Stimulated activated CD4-positive, alpha-beta T cell treated with anti-CD3 and anti-CD28 coated beads, Interleukin-15, amount 100 ng/mL, for 48 hours (primary cell): ENCODE measurements at places on chromosomes 1 and 21.

DNA sequence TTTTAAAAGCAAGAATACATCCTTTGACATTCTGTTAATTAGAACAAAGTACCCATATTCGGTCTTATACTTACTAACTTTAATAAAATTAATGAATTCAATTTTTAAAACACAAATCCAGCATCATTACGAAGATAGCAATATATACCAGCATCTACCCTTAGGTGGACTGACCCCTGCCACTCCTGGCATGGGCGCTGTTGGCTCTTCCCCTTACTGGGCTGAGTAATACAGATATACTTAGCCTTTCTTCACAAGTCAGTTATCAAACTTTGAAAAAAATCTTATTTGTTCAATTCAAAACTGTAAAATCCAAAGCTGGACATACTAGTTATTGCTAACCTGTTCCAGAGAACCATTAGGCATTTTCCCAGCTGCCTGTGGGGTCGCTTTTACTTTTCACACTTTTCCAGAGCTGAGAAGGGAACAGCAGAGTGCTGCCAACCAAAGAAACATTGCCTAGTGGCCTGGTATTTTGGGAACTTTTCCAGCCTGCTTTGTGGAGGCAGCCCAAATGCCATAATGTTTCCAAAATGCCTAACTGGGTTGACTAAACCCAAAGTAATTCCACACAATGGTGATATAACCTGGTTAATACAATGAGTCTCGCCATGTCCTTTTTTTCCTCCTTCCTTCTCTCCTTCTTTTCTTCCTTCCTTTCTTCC lies 424.7 kb upstream of the ADGRL2 start:
- no peak for DNase-seq

DNA sequence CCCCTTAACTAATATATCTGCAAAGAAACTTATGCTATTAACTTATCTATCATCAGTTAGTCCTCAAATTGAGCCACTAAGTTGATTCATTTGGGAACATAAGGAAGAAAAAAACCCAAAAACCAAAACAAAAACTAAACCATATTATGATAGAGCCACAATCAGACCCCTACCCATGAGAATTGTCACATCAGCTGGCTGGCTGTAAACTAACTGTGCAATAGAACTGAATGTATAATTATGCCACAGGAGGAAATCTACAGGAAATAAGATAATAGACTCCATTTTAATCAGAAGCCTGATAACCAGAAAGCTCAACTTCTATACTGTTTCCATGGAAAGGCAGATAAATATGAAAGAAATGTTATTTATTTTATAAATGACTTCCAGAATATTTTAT lies 110.0 kb downstream of the RGL1 start:
- no peak for DNase-seq

- no peak for DNase-seq
Observed at GRCh38 chr1:162342452-162342983, 34.1 kb downstream of the SPATA46 start.

DNA sequence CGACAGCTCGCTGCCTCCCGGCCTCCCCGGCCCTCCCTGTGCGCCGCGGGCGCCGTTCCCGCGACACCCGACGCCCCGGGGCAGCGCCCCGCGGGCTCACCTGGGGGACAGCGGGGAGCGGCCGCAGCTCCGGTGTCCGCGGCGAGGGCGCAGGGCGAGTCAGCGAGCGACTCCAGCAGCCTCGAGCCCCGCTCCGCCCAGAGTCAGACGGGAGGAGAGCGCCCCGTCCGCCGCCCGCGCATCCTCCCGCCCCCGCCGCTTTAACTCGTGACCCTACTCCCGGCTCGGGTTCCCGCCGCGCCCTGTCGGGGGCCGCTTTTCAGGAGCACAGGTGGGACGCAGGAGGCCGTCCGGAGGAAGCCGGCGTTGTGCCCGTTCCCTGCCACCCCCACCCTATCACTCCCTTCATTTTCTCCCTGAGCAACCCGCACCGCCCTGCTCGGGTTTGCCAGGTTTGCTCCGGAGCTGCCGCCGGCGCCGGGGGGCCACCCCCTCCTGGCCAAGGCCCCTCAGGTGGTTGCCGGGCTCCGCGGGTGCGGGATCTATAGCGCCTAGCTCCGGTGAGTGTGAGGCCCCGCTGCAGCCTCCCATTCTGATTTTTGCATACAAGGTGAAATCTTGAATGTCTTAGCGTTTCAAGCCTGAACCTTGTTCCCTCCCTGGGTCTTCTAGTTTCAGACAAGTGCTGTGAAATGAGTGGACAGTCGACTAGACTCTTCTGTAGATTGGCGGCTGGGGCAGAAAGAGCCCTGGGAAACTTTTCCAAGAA lies at the start of gene MCOLN3:
Gene MCOLN3, minus strand, starts transcription at position 205 of the 769 bp plus-strand sequence. CDS start 3,140 bp downstream, outside the sequence.
- no peak for DNase-seq

DNA sequence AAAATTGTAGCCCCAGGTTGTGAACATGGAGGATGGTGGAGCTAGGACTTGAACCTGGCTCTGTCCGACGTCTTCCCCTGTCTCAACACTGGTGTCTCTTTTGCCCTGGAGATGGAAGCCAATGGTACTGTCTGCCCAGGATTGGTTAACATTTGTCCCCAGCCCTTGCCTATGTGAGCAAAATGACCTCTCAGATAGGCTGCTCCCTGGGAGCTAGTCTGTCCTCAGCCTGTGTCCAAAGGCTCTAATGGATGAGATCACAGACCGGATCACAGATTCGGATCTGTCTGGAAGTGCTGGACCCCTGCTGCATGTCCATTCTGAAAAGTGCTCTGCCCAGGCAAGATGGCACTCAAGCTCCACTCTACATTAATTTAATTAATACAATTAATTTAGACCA lies 394.4 kb upstream of the VAMP3 start:
- no peak for DNase-seq

GRCh38 chr1:56380531-56380930 lies 198.8 kb downstream of the PLPP3 start:
- no peak for DNase-seq

GRCh38 chr21:31915566-31915965 lies 42.7 kb downstream of the HUNK start:
- DNase-seq: no peak

GRCh38 chr1:65980237-65980636 lies 187.5 kb downstream of the PDE4B start:
- no peak for DNase-seq

DNA sequence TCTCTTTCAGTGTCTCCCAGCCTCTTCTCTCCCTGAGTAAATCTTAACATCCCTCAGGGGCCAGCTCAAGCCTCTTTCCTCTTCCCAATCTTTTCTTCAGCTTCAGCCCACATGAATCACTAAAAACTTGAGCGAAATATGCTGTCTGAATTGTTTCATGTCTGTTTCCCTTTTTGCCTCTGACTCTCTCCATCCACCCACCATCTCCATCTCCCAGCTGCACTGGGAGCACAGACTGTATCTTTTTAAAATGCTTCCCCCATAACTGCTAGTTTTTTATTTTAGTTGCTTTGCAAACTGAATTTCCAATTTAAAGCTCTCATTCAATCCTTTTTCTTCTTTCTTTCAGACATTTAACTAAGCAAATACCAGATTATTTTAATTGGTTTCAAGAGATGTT lies 3.0 kb upstream of the AHCTF1 start:
- no peak for DNase-seq

DNA sequence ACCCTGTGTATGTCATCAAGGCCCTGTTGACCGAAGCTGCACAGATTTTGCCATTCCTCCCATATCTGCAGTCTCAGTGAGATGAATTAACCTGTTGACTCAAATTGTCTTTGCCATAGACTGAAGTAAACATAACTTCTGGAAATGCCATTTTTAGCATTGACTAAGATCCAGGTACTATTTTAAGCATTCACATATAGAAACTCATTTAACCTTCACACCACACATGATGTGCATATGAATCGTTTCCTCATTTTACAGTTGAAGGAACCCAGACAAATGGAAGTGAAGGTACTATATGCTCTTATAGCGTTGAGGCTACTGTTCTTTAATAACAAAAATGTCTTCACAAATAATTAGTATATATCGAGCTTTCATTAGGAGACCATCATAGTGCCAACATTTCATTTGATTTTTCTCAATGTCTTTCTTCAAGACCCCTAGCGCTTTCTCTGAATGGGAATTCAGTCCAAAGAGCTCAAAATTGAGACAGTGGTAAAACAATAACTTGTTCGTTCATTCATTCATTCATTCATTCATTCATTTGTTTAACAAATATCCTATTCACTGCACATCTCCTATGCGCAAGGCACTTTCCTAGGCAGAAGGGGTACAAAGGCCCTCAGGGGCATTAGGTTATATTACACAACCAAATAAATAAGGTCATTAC lies 444.7 kb downstream of the ADGRL2 start:
- DNase-seq: no peak

DNA sequence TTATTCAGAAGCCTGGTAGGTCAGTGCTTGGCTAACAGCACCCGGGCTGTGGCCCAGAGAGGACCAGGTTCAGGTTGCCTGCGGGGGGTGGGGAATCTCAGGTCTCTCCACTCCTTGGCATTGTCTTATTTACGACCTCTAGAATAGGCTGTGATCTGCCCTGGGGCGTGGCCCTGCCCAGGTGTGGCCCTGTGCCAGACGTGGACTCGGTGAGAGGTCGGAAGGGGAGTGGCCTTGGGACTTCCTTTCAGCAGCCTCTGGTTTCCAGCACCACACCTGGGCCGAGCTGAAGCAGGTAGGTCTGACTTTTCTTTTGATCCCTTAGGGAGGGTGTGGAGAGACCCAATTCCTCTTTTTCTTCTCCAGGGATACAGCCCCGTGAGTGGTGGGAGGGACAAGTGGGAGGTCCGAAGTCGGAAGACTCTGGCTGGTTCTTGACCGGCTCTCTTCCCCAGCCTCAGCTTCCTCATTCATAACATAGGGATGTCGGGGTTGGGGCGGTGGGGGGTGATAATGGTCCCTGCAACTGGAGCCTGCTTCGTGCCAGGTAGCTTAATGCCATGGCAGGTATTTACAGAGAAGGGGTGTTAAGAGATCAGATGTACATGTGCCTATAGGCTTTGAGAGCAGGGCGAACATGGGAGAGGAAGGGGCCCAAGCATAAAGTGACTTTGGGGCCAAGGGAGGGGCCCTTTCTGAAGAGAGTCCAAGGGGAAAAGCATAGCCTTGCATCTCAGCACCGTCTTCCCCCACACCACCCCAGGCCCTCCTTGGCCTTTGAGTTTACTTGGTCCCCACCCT lies 16.5 kb downstream of the ACOT11 start:
- DNase-seq: no peak

- no peak for DNase-seq
Observed at GRCh38 chr1:214635506-214635905, 32.5 kb downstream of the CENPF start.

GRCh38 chr1:34768856-34769255 lies 9.3 kb downstream of the GJB4 start:
- no peak for DNase-seq

DNA sequence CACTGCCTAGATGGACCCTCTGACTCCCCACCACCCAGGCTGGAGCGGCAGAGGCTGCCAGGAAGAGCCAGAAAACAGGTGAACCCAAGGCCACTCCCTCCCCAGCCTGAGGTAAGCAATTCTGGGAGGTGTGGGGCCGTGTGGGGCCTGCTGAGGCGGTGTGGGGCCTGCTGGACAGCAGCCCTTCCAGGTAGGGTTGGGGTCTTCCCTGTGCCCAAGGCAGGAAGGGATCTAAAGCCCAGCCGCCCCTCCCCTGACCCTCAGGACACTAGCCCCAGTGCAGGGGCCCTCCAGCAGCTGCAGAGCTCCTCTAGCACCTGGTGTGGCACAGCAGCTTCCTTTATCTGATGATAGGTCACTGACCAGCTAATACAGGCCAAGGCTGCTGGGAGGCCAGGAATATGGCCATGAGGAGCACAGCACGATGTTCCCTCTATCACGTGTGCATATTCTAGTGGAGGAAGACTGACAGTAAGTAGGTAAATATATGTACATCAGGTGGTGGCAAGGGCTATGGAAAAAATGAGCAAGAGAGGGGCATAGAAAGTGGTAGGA lies 86.9 kb downstream of the IER5 start:
- DNase-seq: no peak

DNA sequence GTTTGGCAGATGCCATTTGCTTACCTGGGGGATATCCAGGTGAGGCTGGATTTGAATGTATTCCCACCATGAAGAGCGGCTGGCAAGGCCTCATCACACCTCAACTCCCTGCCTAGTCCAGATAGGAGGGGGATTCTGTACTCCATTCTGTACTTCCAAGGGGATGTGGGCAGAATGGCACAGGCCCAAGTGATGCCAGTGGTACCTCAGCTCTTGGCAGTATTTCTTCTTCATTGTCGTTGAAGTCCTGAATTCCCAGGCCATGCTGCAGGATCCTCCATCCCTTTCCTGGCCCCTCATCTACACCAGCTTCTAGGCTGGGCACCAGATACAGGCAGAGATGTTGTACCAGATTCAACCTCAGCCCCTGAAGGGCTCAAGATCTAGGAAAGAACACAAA lies 47.9 kb downstream of the KLHDC7A start:
- no peak for DNase-seq

GRCh38 chr1:214688891-214689290 lies 85.9 kb downstream of the CENPF start:
- DNase-seq: no peak

GRCh38 chr1:212675675-212676074 lies 24.0 kb downstream of the BATF3 start:
- no peak for DNase-seq

- no peak for DNase-seq
Observed at GRCh38 chr1:220784751-220785150, 2.0 kb upstream of the MTARC1 start.
